ENCODE measurements at places on chromosomes 12 and 14.
A peak's percentile ranks its signal among the peaks of the same experiment; 100 is the strongest.

- no peak for DNase-seq
Observed at GRCh38 chr12:95599880-95600279, 48.6 kb upstream of the USP44 start.

DNA sequence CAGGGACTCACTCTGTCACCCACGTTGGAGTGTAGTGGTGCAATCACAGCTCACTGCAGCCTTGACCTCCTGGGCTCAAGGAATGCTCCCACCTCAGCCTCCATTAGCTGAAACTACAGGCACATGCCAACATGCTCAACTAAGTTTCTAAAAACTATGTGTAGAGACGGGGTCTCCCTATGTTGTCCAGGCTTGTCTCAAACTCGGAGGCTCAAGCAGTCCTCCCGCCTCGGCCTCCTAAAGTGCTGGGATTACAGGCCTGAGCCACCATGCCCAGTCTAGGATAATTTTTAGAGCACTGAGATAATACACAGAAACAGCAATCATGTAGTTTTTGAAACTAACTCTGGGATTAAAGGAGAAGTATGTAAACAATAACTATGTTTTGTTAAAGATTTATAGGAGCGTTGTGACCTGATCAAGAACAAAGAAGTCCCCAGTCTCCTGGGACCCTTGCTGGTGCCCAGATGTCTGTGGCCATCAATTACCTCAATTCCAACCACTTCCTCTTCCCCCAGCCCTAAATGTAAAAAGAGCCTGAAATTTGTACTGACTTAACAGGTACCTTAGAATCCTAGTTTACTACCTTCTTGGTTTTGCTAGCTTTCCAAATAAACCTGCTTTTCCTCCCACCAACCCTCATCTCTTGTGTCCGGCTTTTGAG is 28.9 kb upstream of the EGLN3 start:
- no peak for DNase-seq

- DNase-seq, result no peak
Observed at GRCh38 chr14:95190346-95190840, 33.1 kb upstream of the DICER1 start.

DNA sequence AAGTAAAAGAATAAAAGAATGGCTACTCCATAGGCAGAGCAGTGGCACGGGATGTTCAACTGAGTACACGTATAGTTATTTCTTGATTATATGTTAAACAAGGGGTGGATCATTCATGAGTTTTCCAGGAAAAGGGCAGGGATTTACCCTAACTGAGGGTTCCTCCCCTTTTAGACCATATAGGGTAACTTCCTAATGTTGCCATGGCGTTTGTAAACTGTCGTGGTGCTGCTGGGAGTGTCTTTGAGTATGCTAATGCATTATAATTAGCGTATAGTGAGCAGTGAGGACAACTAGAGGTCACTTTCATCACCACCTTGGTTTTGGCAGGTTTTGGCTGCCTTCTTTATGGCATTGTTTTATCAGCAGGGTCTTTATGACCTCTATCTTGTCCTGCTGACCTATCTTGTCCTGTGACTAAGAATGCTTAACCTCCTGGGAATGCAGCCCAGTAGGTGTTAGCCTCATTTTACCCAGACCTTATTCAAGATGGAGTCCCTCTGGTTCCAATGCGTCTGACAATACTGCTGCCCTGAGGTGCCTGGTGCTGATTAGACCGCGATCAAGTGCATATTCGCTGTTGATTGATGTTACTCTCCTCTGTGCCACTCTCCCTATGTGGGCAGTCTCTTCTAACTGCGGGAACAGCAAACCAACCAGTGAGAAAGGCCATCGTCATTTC is 67.6 kb upstream of the AMN1 start:
- no peak for DNase-seq

GRCh38 chr14:102848830-102849525 is 71.7 kb downstream of the TRAF3 start:
- DNase-seq, result no peak

- no peak for DNase-seq
Observed at GRCh38 chr14:50756300-50756699, 74.7 kb downstream of the NIN start.

GRCh38 chr14:20969336-20969735 is 14.0 kb downstream of the RNASE2 start:
- DNase-seq, result no peak

DNA sequence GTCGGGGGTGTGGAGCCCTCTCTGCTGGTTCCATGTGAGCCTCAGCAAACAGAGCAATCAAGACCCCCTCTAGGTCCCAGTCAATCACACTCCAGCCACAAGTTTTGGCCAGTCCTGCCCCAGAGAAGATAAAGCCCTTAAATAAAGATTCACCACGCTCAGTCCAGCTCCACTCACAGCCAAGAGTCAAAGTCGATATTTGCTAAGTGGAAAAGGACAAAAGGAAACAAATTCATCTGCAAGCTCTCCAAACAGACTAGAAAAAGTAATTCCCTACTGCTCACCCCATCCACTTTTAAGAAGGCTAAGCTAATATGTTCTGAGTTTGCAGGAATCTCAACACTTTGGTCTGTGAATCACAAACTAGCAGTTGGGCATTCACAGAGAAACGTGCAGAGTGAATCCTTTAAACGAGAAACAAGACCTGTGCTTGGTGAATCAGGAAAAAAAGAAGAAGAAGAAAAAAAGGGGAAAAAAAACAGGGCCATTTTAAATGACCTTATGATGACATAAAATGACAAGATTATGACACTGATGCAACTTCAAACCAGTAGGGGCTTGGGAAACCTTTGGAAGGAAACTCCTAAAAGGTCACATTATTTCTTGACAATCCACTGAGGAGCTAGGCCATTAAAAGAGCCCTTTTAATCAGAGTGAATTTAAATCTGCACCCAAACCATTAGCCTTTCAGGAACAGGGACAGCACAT is 41.8 kb upstream of the FOXN3 start:
- DNase-seq, result no peak

- no peak for DNase-seq
Observed at GRCh38 chr12:63922474-63922873, 78.0 kb downstream of the SRGAP1 start.

DNA sequence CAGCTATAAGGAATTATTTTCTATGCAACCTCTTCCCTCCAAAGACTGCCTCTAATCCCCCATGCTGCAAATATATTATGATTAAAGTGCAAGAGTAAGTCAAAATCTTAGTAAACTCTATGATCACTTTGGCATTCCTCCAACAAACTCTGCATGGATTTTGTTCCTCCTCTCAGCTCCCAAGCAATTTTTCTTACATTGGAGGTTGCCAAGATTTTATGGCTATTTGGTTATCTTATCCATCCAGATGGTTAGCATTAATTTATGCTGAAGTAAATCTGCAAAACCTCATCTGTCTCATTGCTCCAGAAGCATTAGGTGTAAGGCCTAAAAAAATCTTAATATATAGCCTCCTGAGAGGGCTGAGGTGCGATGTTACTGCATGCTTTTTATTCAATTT is 228.1 kb downstream of the CHST11 start:
- no peak for DNase-seq

DNA sequence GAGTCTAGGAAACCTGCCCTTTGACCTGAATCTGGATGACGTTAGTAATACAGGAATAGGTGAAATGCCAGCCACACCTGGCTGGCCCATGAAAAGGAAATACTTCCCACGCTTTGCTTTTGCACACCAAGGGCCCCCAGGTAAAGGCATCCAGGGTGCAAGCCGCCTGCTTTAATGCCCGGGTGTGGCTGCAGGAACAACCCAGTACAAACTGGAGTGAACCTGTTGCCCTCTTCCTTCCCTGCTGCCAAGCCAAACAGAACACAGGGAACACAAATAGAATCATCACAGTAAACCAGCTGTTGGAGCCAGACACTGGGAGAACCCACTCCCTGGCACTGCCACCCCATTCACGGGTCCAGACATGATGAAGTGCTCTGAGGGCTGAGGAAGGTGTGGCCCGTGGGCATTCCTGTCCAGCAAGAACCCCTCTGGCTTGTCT is 24.2 kb upstream of the FOS start:
- DNase-seq, result no peak

- peak; percentile 38 for DNase-seq
Observed at GRCh38 chr14:51828017-51828797, 32.2 kb upstream of the GNG2 start.

DNA sequence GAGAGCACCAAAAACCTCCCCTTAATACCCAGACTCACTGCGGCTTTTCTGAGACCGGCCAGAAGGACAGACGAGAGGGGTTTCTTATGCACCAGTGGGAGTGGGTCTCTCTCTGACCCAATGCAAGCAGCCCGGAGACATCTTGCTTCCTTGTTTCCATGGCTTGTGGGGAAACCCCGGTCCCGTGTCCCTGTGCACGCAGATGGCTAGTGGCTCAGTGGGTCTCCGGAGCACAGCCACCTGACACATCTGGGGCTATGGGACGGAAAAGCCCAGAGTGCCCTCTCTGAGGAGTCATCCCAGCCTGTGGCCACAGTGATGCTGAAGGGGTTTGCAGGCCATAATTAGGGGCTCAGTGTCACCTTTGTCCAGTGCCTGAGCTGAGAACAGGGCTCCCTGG is 197.6 kb downstream of the PHETA1 start:
- no peak for DNase-seq

DNA sequence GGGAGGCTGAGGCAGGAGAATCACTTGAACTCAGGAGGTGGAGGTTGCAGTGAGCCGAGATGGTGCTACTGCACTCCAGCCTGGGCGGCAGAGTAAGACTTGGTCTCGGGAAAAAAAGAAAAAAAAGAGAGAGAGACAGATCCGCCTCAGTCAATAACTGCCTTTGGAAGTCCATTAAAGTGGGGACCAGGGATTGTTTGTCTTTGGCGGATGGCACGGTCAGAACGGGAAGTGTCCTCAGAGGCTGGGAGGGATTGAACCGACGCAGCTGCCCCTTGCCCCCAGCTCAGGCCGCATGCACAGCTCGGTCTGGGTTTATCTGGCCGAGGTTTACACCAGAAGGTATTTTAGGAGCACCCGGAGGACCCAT is 54.4 kb downstream of the TESC start:
- DNase-seq, result no peak

GRCh38 chr12:64737539-64737938 is 21.7 kb downstream of the GNS start:
- DNase-seq, result no peak
